Activated CD4-positive, alpha-beta T cell treated with anti-CD3 and anti-CD28 coated beads for 36 hours (primary cell): ENCODE measurements at places on chromosomes 11 and 22. TPM values are rescaled to one million over a fixed set of nuclear protein-coding genes. Genes with fewer than 3 reads are reported as not detected.

- peak; percentile 64 for DNase-seq
Measured at GRCh38 chr11:72430741-72431570, 3.4 kb downstream of the CLPB start.

DNA sequence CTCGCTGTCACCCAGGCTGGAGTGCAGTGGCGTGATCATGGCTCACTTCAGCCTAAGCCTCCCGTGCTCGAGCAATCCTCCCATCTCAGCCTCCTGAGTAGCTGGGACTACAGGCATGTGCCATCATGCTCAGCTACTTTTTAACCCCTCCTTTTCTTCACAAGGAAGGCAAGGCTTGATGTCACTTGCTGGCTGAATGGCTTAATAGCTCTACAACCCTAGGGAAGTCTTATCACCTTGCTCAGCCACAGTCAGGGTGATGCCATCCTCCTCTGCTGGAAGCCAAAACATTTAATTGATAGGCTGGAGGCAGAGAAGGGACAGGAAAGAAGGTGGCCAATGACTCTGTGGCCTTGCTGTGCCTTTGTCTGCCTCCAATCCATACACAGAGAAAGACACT lies 131.9 kb downstream of the MED15 start:
- DNase-seq, result no peak

- DNase-seq, result no peak
Measured at GRCh38 chr22:27438271-27438980, 363.1 kb downstream of the MN1 start.

GRCh38 chr22:22618448-22618847 lies 26.0 kb upstream of the GGTLC2 start:
- DNase-seq, result no peak

DNA sequence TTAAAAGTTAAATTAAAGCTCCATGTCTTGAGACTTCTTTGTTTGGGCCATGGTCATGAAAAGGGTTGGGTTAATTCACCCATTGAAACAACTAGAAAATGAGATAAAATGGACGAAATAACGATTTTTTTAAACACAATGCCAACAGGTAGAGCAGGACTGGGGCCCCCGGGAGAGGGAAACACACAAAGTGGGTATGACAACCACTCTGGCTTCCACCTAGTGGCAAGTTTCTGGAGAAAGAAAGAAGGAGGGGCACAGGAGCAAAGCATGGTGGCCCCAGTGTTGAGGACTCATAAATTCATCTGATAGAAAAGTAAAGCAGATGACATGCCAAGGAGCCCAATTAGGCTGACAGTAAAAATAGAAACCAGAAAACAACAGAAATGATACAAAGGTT lies 68.4 kb downstream of the MYEOV start:
- DNase-seq, result peak; percentile 4

- no peak for DNase-seq
Measured at GRCh38 chr11:126132319-126132718, 69.7 kb upstream of the CDON start.

DNA sequence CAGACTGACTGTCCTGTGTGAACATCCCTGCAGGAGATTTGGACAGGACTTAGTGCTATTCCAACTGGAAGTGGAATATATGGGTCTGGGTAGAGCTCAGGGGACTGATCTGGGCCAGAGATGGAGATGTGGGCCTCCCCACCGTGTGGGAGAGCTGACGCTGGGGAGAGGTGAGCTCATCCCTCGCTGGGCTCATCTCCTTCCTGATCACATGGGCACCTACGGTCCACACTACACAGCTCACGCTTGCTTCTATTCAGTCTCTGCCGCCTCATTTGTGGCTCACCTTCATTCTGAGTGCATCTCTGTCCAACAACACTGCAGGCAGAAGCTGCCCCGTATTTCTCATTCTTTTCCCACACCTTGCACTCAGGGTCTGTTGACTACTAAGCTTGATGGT lies 16.6 kb upstream of the RAB1B start:
- no peak for DNase-seq

DNA sequence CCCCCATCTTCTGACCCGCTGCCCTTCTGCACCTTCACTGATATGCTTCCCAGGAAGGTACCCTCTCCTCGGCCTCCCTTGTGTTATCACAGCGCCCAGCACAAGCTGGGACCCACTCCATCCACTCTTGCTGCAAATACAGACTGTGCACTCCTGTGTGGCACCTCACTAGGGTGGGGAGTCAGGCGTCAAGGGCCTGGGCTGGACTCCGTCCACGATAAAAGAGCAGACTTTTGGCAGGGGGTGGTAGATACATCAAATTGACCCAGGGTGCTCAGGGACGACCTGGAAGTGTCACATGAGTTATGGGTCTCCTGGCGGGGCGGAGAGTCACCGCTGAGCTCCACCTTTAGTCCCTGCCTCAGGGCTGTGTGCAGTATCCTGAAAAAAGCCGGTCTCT lies 908 bp downstream of the TRPM5 start:
- no peak for DNase-seq

- DNase-seq, result no peak
Measured at GRCh38 chr22:36323855-36324331, 63.9 kb downstream of the MYH9 start.

DNA sequence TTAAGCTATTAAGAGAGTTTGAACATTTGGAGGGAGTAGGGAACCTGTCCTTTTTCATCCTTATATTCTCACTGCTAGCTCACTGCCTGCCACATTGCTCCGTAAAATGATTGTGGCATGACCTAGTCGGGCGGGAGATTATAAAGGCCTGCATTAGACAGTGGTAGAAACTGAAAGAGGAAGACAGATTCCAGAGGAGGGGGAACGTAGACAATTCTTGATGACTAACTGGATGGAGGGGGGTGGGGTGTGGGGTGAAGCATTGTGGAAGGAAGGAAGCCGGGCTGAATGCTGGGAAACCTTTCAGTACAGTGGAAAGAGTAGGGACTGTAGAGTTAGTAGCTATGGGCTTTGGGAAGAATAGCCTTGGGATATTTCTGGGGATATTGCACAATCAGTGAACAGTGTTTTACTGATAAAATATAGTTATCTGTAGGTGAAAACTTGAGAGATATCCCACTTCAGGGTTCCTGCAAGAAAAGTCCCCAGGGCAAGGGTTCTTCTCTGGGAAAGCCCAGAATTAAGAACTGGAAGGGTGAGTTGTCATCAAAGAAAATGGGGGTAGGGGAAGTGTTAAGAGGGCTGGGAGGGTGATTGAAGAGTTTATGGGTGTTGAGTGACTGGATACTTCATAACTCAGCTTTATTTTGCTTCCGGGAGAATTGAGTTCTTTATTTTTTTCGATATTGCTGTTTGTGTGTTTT lies 2.1 kb downstream of the MED15 start:
- peak; percentile 76 for DNase-seq

DNA sequence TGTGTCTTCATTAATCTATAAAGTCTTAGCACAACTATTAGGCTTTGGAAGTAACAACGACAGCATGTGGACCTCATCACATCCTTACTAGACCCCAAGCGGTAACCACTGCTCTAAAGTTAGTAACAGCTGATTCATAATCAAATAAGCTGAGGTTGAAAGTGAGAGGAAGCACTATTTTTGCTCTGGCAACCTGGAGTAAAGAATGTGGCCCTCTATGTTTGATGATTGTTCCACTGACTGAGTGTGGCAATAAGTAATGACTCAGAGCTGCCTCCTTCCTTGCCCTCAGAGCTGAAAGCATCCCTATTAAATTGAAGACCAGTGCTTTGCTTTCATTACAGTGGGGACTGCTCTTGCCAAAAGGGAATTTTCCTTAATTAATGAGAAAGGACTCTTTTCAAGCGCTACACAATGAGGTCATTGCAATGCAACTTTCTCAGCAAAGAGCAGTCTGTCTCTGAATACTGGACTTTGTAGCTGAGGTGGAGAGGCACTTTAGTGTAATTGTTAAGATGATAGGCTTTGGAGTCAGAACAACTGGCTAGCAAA lies 906.1 kb upstream of the RAG2 start:
- DNase-seq, result no peak

DNA sequence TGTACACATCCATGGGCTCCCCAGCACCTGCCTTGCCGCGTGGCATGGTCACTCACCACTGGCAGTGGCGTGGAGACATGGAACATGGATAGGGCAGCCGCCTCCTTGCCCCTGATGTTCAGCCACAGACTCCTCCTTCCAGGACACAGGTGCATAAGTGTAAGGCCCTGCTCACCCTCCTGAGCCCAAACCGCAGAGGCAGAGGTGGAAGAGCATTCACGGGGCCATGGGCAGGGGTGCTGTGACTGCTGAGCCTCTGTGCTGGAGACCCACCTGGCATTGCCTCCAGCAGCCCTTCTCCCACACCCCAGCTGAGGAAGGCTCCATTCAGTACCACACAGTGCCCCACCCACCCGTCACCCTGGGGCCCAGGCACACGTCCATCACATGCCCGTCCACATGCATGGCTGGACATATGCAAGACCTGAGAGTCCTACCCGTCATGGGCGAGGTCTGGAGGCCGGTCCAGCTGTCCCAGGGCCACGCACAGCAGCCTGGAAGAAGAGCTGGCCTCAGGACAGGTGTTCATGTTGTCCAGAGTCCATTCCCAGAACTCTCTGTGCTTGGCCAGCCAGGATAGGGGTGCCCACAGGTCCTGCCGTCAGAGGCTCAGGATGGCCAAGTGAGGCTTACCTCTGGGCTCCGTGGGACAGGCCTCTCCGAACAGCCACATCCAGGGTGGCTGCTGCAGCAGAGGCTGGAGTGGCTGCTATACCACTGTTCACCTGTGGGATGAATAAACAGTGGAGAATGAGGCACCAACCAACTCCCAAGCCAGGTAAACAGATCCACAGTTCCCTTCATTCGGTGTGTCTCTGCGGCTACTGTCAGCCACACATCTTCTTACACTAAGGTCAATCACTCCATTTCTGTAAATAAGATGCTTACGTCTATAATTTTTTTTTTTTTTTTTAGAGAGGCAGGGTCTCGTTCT lies 1.7 kb upstream of the TUBGCP6 start:
- no peak for DNase-seq

DNA sequence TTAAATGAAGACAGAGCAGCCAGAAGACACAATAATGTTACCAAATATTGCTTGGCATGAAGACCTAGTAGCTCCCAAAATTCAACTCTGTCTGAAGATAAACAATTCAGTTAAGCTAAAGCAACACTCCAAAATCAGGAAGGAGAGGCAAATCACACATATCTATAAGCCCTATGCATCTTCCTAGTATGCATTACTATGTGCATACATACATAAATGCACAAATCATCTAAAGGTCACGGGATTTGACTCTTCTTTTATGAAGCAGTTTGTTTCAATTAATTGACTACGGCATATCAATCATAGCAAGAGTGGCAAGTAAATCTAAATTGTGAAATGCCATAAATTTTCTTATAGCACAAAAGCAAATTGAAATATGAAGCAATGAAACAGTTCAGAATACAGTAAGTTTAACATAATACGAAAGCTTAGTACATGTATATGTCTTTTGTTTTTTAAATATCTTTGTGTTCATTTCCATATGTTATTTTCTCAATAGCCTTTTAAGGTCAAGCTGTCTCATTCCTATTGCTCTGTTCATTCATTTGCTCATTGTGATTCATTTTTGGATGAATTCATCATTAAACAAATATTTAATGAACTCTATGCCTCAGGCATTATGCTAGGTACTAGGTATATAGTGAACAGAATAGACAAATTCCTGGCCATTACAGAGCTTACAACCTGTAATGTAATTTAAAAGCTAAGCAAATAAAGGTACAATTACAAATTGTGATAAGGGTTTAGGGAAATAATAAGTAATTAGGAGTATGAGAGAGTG lies 540.5 kb downstream of the DLG2 start:
- DNase-seq, result no peak

DNA sequence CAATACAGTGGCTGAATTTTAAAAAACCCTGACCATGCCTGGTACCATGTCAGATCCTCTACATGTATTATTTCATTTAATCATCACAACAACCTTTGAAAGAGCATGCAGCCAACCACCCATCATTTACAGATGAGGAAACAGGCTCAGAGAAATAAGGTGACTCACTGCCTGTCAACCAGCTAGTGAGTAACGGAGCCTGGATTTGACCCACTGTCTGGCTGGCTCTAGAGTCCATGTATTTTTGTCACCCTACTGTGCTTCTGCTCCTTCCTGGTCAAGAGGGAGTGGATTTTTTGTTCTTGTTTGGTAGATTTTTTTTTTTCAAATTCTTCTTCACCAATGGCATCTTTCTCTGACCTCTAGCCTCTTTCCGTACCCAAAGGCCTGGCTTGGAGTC lies 77.4 kb downstream of the CWC15 start:
- no peak for DNase-seq

GRCh38 chr11:44364596-44364995 lies 54.7 kb upstream of the ALX4 start:
- DNase-seq, result no peak

DNA sequence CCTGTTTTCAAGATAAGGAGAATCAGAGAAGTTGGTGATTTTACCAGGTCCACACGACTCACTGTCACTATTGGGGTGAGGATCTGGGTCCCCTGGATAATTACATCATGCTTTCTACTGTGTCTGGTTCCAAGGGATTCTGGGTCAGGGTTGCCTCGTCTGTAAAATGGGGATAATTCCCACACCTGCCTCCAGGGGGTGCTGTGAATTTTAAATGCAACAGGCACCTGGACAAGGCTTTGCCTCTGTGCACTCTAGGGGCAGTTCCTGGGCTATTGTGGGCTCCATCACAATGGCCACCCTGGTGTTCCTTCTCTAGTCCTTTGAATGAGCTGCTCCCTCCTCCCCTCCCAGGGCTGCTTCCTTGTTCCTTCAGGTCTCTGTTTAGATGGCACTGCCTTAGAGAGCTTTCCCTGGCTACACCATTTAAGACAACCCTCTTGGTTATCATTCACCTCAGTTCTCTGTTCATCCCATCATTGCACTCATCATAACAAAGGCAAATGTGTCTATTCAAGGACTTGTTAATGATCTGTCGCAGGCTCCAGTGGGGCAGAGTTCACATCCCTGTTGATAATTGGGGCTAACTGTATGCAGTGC lies 178.6 kb downstream of the MIAT start:
- peak; percentile 80 for DNase-seq

- DNase-seq, result no peak
Measured at GRCh38 chr11:125519860-125520834, 24.1 kb upstream of the FEZ1 start.

- no peak for DNase-seq
Measured at GRCh38 chr11:116613206-116613875, 159.4 kb downstream of the BUD13 start.

DNA sequence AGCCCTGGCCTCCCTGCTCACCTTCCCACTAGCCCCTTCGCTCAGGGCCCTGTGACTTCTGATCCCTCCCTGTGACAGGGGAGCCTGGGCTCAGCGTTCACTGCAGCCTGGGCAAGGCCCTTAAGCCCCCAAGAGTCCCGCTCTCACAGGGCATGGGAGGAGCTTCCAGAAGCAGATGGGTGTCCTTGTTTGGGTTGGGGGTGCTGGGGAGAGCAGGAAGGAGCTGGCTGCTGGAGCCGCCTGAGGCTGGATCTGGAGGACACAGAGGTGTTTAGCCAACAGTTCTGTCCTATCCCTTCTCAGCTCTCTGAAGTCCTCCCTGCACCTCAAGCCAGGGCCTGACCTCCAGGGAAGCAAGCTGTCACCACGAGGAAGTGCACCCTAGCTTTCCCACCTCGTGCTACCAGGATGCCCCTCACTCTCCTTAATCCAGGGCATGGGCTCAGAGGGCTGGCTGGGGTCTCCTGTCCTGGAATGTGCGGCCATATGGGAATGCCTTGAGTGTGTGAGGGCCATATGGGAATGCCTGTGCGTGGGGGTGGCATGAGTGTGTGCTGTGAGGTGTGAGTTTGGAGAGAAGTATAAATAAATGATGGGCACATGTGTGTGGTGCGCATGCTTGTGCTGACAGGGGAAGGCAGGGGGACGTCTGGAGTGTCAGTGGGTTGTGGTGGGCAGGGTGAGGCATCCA lies 25.0 kb upstream of the TUB start:
- no peak for DNase-seq

FJX1 gene
- 0.74 TPM for total RNA-seq

ROBO4 gene
- not detected for total RNA-seq

NAALAD2 gene
- not detected for total RNA-seq

OR52A1 gene
- total RNA-seq, result not detected

OR8G1 gene
- not detected for total RNA-seq

TMPRSS13 gene
- total RNA-seq, result 1.7 TPM
